ENCODE measurements at places on chromosomes 4 and X.

DNA sequence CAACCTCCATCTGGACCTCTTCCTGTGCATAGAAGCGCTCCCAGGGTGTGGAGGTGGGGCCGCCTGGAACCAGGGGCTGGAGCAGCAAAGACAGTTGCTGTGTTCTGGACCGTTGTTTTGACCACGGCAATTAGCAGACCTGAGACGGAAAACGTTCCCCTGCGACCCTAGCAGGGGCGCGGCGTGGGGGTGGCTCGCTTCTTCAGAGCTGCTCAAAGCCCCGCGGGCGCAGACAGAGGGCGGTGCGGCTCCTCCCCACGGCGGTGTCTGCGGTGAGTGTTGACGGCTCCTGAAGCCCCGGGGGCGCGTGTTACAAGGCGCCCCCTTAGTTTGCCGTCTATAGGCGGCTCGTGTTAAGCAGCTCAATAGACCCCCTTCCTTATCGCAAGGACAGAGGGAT lies 79.2 kb downstream of the TRIML1 start:
- peak overlapping the region; percentile 44 for H3K4me3 ChIP-seq
- H3K27me3 ChIP-seq, result peaks cover 13% of the 10 kb centered on the region
- no peaks in the 10 kb centered on the region for H3K36me3 ChIP-seq

DNA sequence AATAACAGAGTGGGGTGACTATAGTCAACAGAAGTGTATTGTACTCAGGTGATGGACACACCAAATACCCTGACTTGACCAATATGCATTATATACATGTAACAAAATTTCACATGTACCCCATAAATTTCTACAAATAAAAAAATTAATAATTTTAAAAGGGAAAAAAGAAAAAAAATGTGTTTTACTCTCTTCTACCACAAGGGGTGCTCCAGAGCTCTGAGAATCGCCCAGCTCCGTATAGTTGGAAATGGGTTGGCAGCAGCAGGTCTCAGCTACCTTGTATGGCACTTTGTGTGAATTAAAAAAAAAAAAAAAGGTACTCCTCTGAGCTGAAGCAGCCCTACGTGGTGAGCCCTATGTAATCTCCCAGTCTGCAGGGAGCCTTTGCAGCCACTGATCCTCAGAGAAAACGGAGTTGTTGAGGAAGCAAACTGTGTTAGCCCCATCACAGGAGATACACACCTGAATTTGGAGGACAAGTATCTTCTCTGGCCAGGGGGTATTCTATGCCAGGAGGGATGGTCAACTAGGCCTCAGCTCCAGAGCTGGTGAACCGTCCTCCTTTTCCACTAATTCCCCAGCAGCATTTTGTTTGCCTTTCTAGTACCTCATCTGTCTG lies 17.2 kb upstream of the POLA1 start:
- H3K27ac ChIP-seq, result no peak overlapping the region
- no peaks in the 10 kb centered on the region for H3K36me3 ChIP-seq
- H3K4me1 ChIP-seq, result peaks cover 13% of the 10 kb centered on the region

- peaks cover 27% of the 10 kb centered on the region for H3K36me3 ChIP-seq
- H3K4me3 ChIP-seq, result peak overlapping the region; percentile 6
- peaks cover 6% of the 10 kb centered on the region for H3K27me3 ChIP-seq
- no peak for DNase-seq
- no peak overlapping the region for H3K27ac ChIP-seq
Measured at GRCh38 chr4:150164956-150165629, 86.8 kb downstream of the DCLK2 start.

DNA sequence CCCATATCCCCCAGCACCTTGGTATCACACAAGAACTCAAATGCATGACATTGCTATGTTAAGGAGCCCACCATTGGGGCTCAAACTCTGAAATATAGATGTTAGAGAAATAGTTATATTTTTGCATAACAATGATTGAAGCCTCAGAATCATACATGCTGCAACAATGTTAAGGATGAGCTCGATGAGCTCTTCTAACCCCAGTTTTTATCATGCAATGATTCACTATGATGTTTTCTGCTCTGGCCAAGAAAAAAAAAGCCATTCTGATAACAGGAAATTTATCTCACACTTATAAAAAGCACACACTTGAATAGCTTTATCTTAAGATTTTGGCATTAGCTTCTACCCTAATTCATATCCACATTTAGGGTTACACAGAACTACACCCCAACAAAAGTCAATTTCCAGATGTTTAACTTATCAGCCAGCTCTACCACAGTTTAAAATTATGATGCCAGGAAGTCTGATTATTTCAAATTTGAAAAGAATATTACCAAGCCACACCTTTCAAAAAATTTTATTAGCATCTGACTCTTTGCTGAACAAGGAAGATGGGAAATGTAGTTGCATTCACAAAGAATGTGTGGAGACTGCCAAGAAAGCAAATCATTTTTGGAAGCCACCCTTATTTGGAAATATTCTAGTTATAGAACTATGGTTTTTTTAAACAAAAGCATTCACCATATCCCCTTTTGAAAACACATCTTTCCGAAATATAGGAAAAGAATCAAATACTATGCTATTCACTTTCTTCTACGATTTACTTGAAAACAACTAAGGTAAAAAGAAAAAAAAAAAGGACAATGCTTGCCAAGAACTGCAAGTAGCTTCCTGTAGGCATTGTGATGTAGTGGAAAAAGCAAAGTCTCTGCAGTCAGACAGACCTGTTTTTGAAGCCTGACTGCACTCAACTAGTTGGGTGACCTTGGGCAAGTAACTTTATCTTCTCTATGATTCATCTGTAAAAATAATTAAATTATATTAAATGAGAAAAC lies 100.8 kb upstream of the PLS3 start:
- no peak for DNase-seq
- H3K36me3 ChIP-seq, result no peaks in the 10 kb centered on the region
- H3K27ac ChIP-seq, result no peak overlapping the region
- H3K4me3 ChIP-seq, result no peak overlapping the region
- H3K4me1 ChIP-seq, result peaks cover 3% of the 10 kb centered on the region

DNA sequence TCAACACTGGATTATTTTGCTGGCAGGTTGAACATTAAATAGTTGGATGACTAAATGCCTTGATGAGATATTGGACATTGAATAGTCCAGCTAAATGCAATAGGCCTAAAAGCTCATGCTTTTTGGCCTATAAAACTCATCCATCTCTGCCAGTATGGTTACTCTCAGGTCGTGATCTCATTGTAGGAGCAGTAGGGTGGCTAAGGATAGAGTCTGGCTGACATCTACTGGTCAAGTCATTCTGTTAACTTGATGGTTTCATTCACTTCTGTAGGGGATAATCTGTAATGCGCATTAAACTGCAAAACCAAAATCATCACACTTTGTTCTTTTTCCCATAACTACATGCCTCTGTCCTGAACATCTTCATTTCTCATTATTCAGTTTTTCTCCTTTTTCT lies 227.0 kb downstream of the DKK2 start:
- H3K36me3 ChIP-seq, result no peaks in the 10 kb centered on the region
- no peak for DNase-seq
- H3K27me3 ChIP-seq, result no peaks in the 10 kb centered on the region
- H3K27ac ChIP-seq, result no peak overlapping the region
- no peak overlapping the region for H3K4me3 ChIP-seq

GRCh38 chr4:1315836-1316536 lies 26.3 kb downstream of the MAEA start:
- H3K4me3 ChIP-seq, result no peak overlapping the region
- no peaks in the 10 kb centered on the region for H3K27me3 ChIP-seq
- H3K4me1 ChIP-seq, result no peaks in the 10 kb centered on the region
- H3K36me3 ChIP-seq, result peaks cover 32% of the 10 kb centered on the region
- H3K27ac ChIP-seq, result no peak overlapping the region

DNA sequence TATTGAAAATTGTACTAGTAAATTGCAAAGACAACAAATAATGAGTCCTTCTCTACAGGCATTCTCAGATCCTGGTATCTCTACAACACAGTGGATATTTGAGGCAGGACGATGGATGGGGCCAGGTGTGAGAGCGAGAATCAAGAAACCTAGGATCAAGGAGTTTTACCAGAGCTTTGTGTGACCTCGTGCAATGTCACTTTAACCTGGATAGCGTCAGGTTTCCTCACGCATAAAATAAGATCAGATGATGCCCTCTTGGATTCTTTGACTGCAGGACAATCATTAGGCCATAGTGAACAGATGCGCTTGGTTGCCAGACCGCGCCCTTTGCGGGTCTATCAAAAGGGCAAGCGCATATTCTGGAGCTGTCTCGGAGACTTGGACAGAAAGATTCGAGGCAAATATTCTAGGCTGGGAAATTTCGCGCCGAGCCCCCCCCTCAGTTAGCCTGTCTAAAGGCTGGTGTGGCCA lies 66.6 kb downstream of the FBXO8 start:
- peaks cover 97% of the 10 kb centered on the region for H3K27me3 ChIP-seq
- H3K4me1 ChIP-seq, result peaks cover 35% of the 10 kb centered on the region
- H3K4me3 ChIP-seq, result peak overlapping the region; percentile 85
- peak overlapping the region; percentile 12 for H3K27ac ChIP-seq
- no peak for DNase-seq

GRCh38 chr4:139851639-139852038 lies 186.0 kb downstream of the MGST2 start:
- H3K27ac ChIP-seq, result no peak overlapping the region
- no peak for DNase-seq
- no peaks in the 10 kb centered on the region for H3K36me3 ChIP-seq
- no peaks in the 10 kb centered on the region for H3K27me3 ChIP-seq
- H3K4me3 ChIP-seq, result no peak overlapping the region

GRCh38 chr4:29051381-29051965 lies 1668.7 kb upstream of the PCDH7 start:
- no peaks in the 10 kb centered on the region for H3K36me3 ChIP-seq
- no peaks in the 10 kb centered on the region for H3K4me1 ChIP-seq
- no peak overlapping the region for H3K4me3 ChIP-seq
- no peaks in the 10 kb centered on the region for H3K27me3 ChIP-seq
- no peak for DNase-seq
- no peak overlapping the region for H3K27ac ChIP-seq

All from type B pancreatic cell (in vitro differentiated cells).